Fibroblast of skin of right quadriceps (primary cell): ENCODE measurements at places on chromosomes 2 and 18.
A peak's percentile ranks its signal among the peaks of the same experiment; 100 is the strongest.

GRCh38 chr18:78978349-78979055 is 1.1 kb upstream of the SALL3 start:
- DNase-seq, result no peak

- peak; percentile 31 for DNase-seq
These were observed 6.7 kb downstream of the COA5 start for GRCh38 chr2:98601532-98602132.

- DNase-seq, result peak; percentile 72
These were observed 123.3 kb upstream of the RND3 start for GRCh38 chr2:150610670-150611279.

- DNase-seq, result no peak
These were observed 26.0 kb upstream of the EFEMP1 start for GRCh38 chr2:55949613-55950012.

DNA sequence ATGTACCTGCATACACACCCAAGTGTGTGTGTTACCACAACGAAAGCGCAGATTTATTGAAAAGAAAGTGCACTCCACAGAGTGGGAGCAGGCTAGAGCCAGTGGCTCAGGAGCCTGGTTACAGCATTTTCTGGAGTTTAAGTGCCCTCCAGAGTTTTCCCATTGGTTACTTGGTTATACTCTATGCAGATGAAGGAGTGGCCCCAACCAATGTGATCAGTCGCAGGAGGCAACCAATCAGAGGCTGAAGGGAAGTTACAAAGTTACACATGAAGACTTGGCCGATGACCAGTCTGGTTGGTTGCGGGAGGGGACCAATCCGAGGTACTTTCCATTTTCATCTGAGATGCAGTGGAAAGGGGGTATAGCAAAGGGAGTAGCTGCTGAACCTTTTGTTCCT is 13.5 kb upstream of the PRLH start:
- no peak for DNase-seq

DNA sequence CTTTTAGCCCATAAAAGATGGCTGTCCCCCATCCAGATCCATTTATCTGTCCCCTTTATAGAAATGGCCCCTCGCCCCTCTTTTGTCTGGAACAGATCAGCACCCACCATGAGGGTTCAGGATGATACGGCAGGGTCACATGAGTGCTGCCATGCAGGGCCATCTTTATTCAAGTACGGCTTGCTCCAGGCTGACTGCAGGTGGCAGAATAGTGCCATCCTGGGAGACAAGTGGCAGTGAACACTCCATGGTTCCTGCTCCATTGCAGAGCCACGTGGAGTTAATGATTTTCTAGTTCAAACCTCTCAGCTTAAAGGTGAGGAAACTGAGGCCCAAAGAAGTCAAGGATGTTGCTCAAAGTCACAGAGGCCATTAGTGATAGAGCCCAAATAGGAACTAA is 180.6 kb downstream of the CLIP4 start:
- peak; percentile 16 for DNase-seq

DNA sequence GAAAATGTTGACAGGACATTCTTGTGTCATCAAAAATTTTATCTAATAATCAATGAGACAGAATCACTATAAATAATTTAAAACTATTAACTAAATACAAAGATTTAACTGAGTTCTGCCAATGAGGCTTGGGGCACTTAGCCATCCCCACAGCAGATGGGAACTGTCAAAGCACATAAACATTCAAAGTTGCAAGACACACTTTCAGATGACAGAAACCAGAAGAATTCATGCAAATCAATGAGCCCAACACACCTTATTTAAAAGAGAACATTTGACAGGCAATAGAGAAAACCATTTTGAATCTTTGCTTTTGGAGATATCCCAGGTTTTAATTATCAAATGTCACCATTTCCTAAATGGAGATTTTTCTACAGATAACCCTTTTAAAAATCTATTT is 566.2 kb downstream of the IRS1 start:
- no peak for DNase-seq

GRCh38 chr2:70828115-70828514 is 7.5 kb downstream of the CD207 start:
- no peak for DNase-seq

DNA sequence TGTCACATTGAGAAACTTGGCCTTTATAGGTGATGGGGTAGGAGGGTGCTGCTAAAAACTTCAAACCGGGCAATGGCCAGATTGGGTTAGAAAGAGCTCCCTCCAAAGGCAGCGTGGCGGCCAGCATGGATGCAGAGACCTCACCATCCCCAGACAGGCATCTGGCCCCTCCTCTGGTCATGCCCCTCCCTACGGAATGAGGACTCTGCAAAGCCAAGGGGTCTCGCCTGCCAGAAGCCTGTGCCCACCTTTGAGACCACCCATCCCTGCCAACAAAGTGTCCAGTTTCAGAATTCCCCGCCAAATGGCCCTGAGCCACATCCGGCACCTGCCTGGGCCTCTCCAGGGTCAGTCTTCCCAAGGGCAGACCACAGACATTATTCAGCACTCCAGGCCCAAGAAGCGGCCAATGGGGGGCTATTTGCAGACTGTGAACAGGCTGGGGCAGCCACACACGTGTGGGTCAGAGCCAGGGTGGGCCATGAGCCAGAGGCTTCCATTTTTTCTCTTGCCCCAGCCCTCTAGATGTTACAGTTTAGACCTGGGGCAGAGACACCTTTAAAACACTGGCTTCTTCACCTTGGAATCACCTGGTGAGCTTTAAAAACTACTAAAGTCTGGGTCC is 4.2 kb upstream of the ATP6V1B1 start:
- DNase-seq, result no peak

GRCh38 chr2:42545023-42545721 is 23.3 kb upstream of the MTA3 start:
- no peak for DNase-seq

DNA sequence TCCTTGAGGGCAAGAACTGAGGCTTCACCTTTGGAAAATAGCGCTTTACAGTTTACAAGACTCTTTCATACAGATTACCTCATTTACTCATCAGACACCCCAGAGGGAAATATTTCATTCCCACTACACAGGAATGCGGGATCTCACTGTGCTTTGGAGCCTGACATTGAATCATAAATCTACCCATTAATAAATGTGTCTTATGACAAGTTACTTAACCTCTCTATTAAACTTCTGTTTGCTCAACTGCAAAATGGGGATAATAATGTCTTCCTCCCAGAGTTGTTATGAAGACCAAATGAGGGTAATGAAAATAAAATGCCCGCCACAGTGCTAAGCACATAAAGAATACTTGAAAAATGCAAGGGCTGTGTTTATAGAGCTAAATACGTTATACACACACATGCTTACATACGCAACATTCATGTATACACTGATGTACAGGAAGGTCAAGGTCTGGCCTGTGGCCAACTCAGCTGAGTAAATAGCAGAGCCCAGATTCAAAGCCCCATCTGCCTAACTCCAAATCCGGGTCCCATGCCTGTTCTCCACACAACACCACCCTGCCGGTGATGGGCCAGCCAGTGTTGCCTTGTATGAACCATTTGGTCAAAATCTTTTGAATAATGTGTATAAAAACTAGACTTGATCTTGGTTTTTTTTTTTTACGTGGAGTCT is 77.8 kb upstream of the STPG4 start:
- DNase-seq, result peak; percentile 68

DNA sequence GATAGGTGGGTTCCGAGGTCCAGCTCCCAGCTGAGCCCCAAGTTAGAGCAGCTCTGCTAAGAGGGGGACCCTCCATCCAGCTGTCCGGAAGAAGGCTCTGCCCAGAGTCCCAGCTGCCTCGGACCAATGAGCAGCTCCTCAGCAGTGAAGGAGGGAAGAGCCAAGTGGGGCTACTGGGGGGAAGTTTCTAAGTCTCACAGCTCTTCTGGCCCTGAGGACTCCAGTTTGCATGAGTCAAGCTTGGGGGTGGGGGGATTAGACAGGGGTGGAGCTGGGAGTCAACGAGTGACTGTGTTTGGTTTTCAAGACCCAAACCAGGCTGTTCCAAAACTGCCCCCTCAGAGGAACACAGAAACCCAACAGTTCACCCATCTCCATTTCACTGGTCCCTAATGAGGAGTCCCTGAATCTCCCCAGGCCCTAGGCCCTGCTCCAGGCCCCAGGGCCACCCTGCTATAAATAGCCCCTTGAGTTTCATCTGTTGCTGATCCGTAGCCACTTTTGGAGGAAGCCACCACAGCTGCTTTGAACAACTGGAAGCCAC is 100.9 kb downstream of the TNS1 start:
- DNase-seq, result peak; percentile 82

GRCh38 chr18:25453556-25454269 is 101.7 kb upstream of the ZNF521 start:
- peak; percentile 81 for DNase-seq

DNA sequence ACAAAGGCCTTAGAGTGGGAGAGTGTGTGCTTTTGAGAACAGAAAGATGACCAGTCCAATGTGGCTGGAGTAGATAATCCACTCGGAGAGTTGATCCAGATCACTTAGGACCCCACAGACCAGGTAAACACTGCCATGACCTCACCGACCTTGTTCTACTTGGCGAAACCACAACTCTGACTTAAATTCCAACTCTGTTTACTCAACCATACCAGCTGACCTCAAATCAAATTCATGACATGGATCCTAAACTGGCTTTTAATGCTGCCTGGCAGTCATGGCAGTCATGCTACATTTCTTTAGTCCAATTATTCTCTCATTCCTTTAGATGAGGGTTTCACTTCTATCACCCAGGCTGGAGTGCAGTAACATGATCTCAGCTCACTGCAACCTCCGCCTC is 347.1 kb upstream of the FAM98A start:
- DNase-seq, result no peak

DNA sequence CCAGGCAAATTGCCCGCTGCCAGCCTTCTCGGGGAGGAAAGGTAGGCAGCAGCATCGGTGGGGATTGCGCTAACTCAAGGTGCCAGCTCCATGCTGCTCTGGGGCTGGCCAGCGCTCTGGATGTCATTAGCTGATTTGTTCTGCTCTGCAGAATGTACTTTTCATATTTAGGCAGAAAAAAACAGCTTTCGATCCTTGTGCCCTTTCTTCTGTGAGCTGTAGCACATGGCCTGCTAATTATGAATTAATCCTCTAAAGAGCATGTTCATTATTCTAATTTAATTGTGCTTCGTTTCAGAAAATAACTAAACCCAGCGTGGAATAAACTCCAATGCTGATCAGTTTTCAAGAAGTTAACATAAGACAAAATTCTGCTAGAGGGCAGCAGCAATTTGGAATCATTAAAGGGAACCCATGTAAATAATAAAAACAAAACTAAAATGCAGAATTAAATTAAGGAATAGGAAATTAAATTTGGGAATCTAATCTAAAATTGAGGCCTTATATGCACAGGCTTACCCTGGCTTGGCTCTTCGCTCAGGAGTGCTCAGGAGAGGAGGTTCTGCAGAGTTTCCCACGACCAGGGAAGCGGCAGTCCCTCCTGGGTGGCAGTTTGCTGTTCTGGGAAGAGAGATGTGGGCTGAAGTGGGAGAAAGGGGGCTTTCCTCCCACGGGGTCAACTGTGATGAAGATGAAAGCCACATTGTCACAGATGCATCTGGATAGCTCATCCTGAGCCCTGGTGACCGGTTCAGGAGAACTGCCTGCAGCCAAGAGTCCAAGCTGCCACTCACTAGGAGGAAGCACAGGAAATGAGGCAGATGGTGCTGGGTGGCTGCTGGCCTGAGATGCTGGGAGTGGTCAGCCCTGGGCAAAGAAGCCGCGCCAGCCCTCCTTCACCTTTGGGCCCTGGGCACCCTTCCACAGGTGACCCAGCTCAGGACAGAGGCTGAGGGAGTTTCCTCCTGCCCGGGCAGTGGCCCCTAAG is 93.2 kb upstream of the PKDCC start:
- no peak for DNase-seq
